GM12865 (cell line): ENCODE measurements at places on chromosomes 16 and 17.

DNA sequence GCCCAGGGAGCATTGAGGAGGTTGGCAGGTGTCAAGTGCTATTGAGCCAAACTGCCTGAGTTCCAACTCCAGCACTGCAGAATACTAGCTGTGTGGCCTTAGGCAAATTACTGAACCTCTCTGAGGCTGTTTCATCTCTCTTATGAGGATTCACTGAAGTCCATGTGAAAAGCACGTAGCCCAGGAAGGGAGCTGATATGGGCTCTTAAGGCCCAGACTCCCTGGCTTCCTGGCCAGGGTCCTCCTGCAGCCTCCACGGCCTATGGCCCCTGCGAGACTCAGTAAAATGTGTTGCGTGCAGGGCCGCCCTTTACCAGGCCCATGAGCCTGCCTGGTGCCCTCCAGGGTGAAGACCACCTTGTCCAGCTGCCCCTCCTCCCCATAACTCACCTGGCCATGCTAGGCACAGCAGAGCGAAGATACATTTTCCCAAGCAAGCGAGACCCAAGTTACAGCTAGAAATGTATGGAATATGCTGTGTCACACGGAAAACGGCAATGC, 133.7 kb upstream of the TNRC6C start:
- DNase-seq, result no peak

GRCh38 chr16:12256921-12257320, 280.4 kb downstream of the SNX29 start:
- no peak for DNase-seq

DNA sequence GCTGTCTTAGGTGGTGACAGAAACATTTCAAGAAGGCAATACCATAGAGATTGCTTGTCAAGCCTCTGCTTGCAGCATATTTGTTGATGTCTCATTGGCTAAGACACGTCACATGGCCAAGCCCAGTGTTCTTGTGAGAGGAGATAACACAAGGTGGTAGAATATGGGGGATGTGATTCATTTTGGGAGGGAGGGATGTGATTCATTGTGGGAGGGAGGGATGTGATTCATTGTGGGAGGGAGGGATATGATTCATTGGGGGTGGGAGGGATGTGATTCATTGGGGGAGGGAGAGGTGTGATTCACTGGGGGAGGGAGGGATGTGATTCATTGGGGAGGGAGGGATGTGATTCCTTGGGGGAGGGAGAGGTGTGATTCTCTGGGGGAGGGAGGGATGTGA, 470.5 kb upstream of the SALL1 start:
- no peak for DNase-seq

DNA sequence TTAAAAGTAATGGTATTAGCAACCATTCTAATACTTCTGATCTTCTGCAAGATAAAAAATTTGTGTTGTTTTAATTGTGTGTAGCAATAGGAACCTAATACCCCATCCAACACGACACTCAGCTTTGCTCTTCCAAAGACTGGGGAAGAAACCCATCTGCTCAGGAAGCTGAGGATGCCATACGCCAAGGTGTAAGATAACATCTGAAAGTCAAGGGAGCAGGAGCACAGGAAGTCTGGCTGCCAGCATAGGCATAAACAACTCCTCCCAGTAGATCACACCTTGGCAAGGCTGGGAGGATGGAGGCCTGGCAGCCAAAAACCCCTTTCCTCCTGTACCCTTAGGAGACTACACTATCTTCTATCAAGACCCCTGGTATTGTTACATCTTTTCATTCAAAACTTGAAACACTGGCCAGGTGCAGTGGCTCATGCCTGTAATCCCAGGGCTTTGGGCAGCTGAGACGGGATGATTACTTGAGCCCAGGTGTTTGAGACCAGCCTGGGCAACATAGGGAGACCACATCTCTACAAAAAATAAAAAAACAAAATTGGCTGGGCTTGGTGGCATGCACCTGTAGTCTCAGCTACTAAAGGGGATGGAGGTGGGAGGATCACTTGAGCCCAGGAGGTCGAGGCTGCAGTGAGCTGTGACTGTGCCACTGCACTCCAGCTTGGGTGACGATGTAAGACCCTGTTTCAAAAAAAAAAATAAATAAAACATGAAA, 5.7 kb upstream of the SPHK1 start:
- DNase-seq, result no peak

DNA sequence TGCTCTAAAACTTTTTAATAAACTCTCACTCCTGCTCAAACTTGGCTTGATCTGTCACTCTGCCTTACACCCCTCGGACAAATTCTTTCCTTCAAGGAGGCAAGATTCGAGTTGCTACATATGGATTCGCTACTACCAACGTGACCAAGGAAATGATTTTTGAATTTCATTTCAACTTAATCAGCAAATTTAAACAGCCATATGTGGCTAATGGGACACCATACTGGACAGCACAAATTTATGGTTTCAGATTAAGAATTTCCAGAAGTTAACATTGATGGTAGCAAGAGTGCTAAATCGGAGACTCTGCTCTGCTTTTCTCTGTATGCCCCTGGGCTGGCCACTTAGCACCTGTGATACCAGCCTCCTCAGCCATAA, 318.2 kb upstream of the PSMD7 start:
- DNase-seq, result no peak

DNA sequence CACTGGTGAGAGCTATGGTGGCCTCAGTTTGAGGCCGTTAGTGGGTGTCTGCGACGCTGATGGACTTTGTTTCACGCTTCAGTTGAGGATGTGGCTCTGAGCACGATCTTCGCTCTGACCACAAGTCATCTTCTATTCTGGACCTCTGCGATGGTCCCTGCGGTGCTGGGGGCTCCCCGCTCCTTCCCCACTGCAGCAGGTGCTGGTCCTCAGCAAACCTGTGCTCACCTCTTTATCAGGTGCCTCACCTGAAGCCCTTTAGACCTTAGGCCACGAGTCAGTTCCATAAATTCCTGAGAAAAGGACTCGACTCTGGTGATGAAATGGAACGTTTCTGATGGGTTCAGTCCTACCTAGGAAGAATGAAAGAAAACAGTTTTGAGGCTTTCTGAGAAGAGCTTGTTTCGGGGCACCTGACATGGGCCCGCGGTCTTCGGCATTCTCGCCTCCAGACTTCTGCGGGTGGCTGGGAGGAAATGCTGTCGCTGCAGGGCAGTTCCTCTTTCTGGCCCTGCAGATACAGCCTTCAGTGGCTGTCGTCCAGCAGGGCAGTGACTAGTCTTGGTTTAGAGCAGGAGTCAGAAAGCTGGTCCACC, 4.7 kb downstream of the KCTD5 start:
- DNase-seq, result peak; percentile 91

GRCh38 chr16:31130336-31130891, 5.1 kb downstream of the PRSS8 start:
- no peak for DNase-seq

- DNase-seq, result no peak
Measured at GRCh38 chr17:18280249-18280648, 19.8 kb downstream of the MIEF2 start.

GRCh38 chr17:65985571-65985970, 206.4 kb downstream of the CEP112 start:
- no peak for DNase-seq

- DNase-seq, result peak; percentile 84
Measured at GRCh38 chr16:81403601-81404391, 40.8 kb upstream of the CMIP start.

GRCh38 chr16:489606-490005, 37.9 kb upstream of the CAPN15 start:
- no peak for DNase-seq

DNA sequence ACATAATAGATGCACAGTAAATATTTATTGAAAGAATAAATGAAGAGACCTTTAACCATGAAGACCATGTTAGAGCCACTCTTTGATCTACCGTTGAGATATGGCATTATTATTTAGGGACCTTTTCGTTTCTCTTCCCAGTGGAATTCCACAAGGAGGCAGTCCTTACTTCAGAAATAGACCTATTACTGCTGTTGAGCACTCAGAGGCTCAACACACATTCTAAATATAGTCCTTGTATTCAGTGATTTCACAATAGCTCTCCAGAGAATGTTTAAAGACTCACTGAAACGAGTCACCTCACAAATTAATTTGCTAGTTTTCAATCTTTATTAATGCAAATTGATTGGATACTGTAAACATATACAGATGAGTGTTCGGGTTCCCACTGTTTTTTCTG, 603.8 kb downstream of the CDH8 start:
- DNase-seq, result no peak

DNA sequence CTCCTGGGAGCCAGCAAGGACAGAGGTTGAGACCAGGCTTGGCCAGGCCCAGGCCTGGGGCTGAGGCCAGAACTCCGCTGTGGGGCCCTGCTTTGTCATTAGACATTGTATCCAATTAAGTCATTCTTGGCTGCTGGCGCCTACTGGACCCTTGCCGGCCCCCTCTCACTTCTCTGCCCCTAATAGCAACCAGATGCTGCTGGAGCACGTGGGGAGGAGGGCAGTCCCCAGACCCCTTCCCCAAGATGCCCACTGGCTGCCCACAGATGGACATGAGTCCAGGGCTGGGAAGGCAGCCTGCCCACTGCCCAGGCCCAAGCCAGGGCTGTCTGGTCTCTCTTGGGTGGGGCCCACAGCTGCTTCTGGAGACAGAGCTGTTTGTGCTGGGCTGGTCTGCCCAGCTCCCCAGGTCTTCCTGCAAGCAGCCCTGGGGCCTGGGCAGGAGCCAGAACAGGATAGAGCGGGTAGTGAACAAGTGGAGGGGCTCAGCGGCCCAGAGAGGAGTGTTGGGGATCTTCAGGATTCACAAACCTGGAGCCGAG, 7.8 kb downstream of the PLXDC1 start:
- DNase-seq, result no peak

- DNase-seq, result no peak
Measured at GRCh38 chr16:14298374-14299122, 227.4 kb downstream of the MRTFB start.

- DNase-seq, result peak; percentile 62
Measured at GRCh38 chr17:66165537-66166123, 26.3 kb downstream of the CEP112 start.

DNA sequence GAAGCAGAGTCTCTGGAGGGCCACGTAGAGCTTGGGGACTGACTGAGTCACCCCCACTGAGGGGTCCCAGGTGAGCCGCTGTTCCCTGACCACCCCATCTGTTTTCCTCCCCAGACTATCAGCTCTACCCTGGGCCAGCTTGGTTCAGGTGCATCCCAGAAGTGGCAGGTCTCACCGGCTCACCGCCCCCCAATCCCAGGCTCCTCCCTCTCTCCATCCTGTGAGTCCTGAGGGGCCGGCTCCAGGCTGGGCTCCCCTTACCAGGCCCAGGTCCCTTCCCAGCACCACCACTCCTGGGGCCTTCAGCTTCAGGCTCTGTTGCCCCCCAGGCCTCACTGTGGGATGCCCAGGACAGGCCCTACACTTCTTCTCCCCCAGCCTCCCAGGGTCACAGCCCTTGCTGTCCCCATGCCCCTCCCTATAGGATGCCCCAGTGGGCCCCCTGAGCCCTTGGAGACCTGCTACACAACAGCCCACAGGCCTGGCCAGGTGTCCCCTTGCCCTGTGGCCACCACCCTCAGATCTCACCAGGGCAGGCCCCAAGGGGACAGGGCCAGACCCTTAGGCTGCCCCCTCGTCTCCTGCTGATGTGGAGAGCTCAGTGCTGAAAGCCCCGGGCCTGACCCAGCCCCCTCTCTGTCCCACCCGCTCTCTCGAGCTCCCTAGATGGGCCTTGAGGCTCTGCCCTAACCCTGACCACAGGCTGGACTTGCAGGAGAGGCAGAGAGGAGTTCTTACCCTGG, 40.4 kb downstream of the TNFRSF13B start:
- no peak for DNase-seq

- DNase-seq, result peak; percentile 48
Measured at GRCh38 chr16:85557971-85558657, 55.0 kb upstream of the GSE1 start.

DNA sequence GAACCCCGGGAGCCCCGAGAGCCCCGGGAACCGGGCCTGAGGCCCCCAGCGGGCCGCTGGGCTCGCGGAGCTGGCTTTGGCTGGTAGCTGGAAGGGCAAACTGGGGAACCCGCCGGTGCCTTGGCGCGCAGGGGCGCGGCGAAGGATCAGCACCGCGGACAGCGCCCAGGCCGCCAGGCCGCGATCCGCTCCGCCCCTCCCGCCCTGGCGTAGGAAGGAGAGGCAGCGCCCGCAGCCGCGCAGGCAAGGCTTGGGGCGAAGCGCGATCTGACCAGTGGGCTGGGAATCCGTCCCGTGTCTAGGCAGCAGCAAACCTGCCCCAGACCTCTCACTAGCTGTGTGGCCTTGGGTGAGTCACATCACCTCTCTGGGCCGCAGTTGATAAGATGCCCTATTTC, 331 bp upstream of the CCDC92B start:
- peak; percentile 73 for DNase-seq

- DNase-seq, result no peak
Measured at GRCh38 chr16:82792693-82793092, 165.9 kb downstream of the CDH13 start.

DNA sequence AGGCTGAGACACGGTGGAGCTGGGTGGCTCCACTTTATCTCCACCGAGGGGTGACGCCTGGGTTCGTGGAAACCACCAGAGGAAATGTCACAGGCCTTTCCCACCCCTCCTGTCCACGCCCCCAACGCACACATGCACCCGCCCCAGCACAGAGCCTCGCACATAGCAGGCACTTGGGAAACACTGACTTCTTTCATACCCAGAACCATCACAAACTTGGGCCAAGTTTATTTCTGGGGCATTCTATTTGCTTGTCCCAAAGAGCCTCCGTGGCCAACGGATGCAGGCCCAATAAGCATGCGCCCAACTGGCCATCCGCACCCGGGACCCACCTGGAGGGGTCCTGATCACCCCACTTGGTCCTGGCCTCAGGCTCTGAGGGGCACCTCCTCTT, 3.3 kb downstream of the BCAR1 start:
- no peak for DNase-seq

DNA sequence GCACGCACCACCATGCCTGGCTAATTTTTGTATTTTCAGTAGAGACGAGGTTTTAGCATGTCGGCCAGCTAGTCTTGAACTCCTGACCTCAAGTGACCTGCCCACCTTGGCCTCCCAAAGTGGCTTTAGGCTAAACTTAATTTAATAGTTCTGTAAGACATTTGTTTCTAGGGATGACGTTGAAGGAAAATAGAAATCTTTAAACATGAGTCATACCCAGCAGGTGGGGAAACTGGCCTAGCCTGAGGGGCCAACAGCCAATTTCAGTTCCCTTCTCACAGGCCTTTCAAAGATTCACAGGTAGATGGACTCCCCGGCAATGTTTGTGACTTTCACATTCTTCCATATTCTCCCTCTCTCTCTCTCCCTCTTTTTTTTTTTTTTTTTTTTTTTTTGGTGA, 18.1 kb upstream of the ITPRIPL2 start:
- DNase-seq, result peak; percentile 74

- peak; percentile 87 for DNase-seq
Measured at GRCh38 chr16:22188595-22189442, 17.3 kb upstream of the EEF2K start.

- DNase-seq, result peak; percentile 84
Measured at GRCh38 chr16:81715358-81716196, 63.5 kb upstream of the PLCG2 start.

DNA sequence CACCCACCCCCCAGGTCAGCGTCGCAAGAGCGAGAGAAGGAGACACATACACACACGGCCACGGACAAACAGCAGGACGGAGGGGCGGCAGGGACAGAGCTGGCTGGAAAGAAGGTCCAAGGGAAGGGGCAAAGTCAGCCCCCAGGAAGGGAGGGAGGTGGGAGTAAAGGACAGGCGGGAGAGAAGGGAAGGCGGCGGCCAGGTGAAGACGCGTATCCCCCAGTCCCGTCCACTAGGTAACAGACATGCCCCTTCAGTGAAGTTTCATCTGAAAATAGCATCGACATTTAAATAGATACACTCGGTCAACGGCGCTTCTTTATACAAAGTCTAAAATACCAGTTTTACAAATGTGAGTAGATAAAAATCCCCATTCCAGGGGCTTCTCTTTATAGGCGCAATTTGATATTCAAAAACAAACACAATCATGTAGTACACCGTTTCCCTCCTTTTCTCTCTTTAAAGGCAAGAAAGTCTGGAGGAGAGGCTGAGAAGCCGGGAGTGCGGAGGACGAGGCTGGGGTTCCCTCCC, 4.5 kb downstream of the CBX8 start:
- DNase-seq, result no peak
